ENCODE measurements at places on chromosomes 6 and 20.

DNA sequence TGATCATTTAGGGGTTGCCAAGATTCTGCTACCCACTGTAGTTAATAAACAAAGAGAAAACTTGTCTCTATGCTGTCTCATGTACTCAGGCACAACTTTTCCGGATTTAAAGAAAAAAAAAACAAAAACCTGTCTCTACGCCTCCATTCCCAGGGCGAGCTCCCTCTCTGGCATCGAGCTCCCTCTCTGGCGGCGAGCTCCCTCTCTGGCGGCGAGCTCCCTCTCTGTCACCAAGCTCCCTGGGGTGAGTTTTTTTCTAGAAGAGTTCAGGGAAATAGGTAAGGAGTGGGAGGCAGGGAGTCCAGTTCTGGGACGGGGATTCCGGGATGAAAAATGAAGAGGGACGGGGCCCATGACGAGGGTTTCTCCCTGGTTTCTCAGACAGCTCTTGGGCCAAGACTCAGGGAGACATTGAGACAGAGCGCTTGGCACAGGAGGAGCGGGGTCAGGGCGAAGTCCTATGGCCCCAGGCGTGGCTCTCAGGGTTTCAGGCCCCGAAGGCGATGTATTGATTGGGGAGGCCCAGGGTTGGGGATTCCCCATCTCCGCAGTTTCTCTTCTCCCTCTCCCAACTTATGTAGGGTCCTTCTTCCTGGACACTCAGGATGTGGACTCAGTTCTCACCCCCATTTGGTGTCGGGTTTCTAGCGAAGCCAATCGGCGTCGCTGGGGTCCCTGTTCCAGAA is 16.5 kb upstream of the HLA-A start:
- no peaks in the 10 kb centered on the region for H3K27me3 ChIP-seq
- H3K4me1 ChIP-seq, result no peaks in the 10 kb centered on the region
- no peaks in the 10 kb centered on the region for H3K36me3 ChIP-seq
- H3K4me3 ChIP-seq, result no peak overlapping the region
- H3K27ac ChIP-seq, result no peak overlapping the region
- no peak for DNase-seq

DNA sequence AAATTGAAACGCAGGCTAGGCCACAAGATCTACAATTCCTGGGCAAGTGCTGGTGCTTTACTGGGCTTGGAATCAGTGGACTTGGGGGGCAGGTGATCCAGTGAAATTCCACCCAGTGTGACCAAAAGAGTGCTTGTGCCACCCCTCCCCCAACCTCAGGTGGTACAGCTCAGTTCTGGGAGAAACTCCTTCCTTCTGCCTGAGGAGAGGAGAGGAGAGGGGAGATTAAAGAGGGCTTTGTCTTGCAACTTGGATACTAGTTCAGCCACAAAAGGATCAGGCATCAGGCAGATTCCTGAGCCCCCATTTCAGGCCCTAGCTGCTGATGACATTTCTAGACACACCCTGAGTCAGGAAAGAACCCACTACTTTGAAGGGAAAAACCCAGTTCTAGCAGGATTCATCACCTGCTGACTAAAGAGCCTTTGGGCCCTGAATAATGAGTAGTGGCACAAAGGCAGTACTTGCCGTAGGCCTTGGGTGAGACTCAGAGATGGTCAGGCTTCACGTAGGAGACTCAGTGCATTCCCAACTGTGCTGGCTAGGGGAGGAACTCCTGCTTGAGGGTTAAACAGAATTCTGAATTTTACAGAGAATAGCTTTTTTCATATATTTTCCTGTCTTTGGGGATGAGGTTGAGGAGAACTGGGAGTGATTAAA is 446.7 kb downstream of the BMP2 start:
- no peak for DNase-seq
- no peaks in the 10 kb centered on the region for H3K27me3 ChIP-seq
- H3K27ac ChIP-seq, result no peak overlapping the region
- no peaks in the 10 kb centered on the region for H3K36me3 ChIP-seq
- H3K4me3 ChIP-seq, result no peak overlapping the region
- H3K4me1 ChIP-seq, result no peaks in the 10 kb centered on the region

DNA sequence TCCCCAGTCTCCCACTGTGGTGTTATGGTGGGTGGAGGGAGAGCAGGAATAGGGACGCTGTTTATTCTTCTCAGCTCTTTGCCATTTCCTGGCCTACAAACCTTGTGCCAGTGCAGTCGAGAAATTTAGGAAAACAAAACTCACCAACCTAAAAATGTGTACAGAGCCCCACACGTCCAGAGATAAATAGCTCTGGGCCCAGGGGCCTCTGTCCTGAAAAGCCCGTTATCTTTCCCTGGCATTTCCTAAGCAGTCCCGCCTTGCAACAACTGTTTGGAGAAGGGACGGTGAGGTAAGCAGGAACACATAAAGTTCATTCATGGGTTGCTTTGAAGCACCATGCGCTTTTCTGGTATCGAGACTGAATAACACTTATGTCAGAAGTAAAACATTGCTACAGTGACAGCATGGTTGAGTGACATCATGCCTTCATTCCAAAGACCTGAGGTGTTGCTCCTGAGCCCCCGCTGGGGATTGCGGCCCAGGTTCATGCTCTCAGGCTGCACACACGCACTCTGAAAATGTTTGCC is 80.1 kb upstream of the NXT1 start:
- peak overlapping the region; percentile 32 for H3K27ac ChIP-seq
- DNase-seq, result peak; percentile 37
- H3K4me3 ChIP-seq, result no peak overlapping the region
- H3K4me1 ChIP-seq, result peaks cover 25% of the 10 kb centered on the region

- no peak overlapping the region for H3K27ac ChIP-seq
- no peak overlapping the region for H3K4me3 ChIP-seq
- no peaks in the 10 kb centered on the region for H3K27me3 ChIP-seq
These were observed 49.2 kb downstream of the CDKAL1 start for GRCh38 chr6:20583444-20583800.

GRCh38 chr6:90028995-90029635 is 134.8 kb downstream of the GJA10 start:
- H3K27ac ChIP-seq, result no peak overlapping the region
- H3K36me3 ChIP-seq, result no peaks in the 10 kb centered on the region
- H3K27me3 ChIP-seq, result no peaks in the 10 kb centered on the region
- H3K4me3 ChIP-seq, result no peak overlapping the region
- no peak for DNase-seq

GRCh38 chr6:165987483-165988301 is 180.0 kb downstream of the TBXT start:
- peaks cover 29% of the 10 kb centered on the region for H3K27me3 ChIP-seq
- no peaks in the 10 kb centered on the region for H3K4me1 ChIP-seq
- peak; percentile 39 for DNase-seq
- H3K4me3 ChIP-seq, result peak overlapping the region; percentile 9
- H3K36me3 ChIP-seq, result no peaks in the 10 kb centered on the region
- H3K27ac ChIP-seq, result no peak overlapping the region

- DNase-seq, result no peak
- H3K4me3 ChIP-seq, result no peak overlapping the region
- H3K27ac ChIP-seq, result no peak overlapping the region
- no peaks in the 10 kb centered on the region for H3K4me1 ChIP-seq
These were observed 628.0 kb downstream of the HTR1B start for GRCh38 chr6:76835293-76835692.

Data from SJCRH30 (cell line).